ENCODE measurements at places on chromosomes 1 and 21.
A peak's percentile ranks its signal among the peaks of the same experiment; 100 is the strongest.

DNA sequence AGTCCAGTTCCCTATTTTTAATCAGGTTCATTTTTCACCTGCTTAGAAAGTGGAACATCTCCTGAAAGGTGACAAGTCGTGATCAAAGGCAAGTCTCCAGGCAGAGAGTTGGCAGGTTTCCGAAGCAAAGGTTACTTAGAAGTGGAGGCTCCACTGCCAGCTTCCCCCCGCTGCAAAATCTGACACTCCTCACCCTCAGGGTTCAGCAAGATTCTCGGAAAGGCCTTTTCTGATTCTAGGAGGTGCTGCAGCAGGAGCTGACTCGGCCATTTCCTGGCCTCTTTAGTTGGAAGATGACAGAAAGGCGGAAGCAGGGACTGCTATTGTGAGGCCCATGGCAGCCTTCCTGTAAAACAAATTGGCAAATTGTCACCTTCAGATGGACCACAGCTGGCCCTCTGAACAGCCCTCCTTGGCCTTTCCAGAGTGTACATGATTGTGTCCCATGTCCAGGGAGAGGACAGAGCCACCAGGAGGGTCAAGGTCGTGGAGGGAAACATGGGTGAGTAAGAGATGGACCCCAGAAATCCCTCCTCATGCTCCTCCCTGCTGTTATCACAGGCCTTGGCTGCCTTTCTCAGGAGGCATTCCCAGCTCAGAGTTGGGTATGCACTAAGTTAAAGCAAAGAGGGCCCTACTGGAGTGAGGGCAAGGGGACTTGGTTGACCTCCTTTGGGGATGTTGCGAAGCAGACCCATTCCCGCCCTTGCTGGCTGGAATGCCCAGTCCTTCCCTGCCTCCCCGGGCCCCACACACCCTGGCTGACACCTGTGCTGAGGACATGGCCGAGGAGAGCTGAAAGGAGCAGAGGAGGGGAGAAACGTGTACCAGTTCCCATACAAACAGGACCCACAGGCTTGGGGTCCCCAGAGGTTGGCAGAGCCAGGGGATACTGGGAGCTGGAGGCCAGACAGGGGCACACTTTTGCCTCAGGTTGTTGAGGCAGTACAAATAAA, 115.5 kb upstream of the IRF2BP2 start:
- DNase-seq: no peak

- no peak for DNase-seq
These were observed 47.8 kb downstream of the ADGRL4 start for GRCh38 chr1:78958711-78959110.

DNA sequence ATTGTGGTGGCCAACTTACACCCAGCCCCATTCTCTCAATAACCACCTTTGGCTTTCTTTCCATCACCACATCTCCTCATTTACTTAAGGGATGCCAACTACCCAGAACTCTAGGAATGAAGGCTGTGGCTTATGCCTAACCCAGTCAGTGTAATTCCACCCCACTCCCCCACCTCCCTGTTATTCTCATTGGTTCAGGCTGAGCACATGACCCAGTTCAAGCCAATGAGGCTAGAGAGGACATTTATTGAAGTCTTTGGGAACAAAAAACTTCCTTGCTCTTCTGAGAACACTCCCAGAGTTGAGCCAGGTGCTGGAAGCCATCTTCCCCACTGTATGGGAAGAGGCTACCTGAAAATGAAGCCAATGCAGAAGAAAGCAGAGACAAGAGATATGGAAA, 22.8 kb upstream of the CD2 start:
- DNase-seq: no peak

DNA sequence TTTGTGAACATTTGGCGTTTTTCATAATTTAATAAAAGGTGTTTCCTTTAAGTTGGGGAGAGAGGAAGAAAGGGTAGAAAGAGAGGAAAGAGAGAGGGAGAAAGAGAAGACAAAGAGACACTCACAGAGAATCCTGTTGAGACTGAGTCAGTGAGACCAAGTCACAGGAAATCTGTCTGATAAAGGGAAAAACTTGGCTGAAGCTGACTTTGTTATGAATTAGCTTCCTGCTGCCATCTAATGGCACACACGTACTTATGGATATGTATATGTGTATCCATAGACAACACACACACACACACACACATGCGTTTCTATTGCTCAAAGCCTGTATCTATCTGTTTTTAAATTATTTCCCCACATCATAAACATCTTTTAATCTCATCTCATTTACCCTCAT, 42.5 kb upstream of the DISC1 start:
- DNase-seq: peak; percentile 82

DNA sequence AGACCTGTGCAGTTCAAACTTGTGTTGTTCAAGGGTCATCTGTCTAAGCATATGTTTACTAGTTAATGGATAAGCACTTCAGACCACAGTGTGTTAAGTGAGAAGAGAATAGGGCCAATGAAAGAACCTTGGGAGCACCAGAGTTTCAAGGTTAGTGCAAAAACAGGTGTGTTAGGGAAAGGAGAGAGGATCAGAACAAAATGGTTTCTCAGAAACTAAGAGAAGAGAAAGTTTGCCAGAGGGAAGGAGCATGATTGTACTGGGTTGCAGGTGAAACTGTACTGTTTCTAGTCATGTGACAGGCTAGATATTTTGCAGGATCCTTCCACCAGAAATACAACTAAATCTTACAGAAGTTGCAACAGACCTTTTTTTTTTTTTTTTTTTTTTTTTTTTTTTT, 23.3 kb downstream of the RPRD2 start:
- DNase-seq: peak; percentile 29

DNA sequence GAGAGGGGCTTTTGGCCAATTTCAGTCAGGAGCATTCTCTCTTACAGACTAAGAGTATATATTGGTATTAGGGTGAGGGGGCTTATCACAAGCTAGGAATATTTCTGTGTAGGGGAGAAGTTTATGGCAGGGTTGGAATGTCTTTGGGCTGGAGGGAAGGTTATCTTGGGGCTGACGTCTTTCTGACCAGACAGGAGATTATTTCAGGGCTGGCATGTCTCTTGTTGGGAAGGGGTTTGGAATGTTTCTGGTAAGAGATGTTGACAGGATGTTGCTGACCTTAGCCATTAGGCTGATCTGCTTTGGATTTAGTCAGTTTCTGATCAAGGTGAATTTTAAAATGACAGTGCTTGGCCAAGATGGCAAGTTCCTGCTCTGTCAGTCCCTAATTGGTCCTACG, 17.8 kb upstream of the HSD3B1 start:
- no peak for DNase-seq

DNA sequence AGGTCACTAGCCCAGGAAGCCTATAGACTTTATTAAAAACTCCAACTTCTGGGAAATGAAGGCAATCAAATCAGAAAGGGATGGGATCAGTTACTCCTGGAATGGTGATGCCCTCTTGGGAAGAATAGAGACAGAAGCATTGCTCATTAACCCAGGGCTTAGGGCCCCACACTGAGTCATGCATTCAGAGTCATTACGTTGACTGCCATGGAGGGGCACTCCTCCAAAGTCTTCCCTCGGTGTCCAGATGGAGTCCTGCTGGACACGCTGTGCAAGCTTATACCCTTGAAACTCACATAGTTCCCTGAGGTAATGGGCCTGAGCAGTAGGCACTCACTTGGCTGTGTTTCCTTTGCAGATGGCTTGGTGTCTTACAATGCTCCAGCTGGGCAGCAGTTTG, 35.2 kb upstream of the HSD17B7 start:
- no peak for DNase-seq

- DNase-seq: no peak
These were observed 14.4 kb upstream of the XCL1 start for GRCh38 chr1:168561989-168562388.

DNA sequence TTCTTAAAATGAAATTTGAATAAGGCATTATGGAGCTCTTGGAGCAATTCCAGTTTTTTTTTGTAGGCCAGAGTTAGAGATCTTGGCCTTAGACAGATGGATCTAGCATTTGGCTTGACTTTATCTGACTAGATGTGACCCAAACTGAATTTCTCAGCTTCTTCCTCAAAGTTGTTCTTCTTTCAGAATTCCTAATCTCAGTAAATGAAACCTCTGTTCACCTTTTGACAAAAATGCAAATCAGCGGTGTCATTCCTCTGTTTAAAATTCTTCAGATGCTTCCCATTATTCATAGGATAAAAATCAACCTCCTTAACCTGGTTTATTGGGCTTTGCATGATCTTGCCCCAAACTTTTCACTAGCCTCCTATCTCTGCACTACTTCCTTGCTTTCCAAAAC, 177.6 kb downstream of the RASAL2 start:
- DNase-seq: no peak

GRCh38 chr1:47514229-47514628, 76.4 kb downstream of the FOXD2 start:
- no peak for DNase-seq
